Left renal pelvis (tissue), 4 donors: ENCODE measurements at places on chromosomes 11 and 22. TPM values are rescaled to one million over a fixed set of nuclear protein-coding genes. Genes with fewer than 3 reads are reported as not detected.

Gene CAPN1
- 76.5 TPM for polyA plus RNA-seq

Gene CPT1A
- polyA plus RNA-seq: 33.0 TPM

Gene KRTAP5-2
- polyA plus RNA-seq: not detected

Gene PLA2G6
- polyA plus RNA-seq: 29.6 TPM

Gene GRAMD1B
- polyA plus RNA-seq: 6.9 TPM

Gene OVCH2
- 4.6 TPM for polyA plus RNA-seq

Gene MMP13
- polyA plus RNA-seq: 0.14 TPM

Gene CRYBB1
- polyA plus RNA-seq: 2.1 TPM

Gene MOV10L1
- polyA plus RNA-seq: 0.68 TPM

Gene OR52A1
- polyA plus RNA-seq: not detected

Gene TNNT3
- polyA plus RNA-seq: 5.6 TPM

Gene ASRGL1
- 5.2 TPM for polyA plus RNA-seq

Gene DEPDC7
- 4.6 TPM for polyA plus RNA-seq
